ENCODE measurements at places on chromosomes 13 and 19.

GRCh38 chr19:30214651-30215051 is 157.5 kb upstream of the ZNF536 start:
- DNase-seq, result no peak

DNA sequence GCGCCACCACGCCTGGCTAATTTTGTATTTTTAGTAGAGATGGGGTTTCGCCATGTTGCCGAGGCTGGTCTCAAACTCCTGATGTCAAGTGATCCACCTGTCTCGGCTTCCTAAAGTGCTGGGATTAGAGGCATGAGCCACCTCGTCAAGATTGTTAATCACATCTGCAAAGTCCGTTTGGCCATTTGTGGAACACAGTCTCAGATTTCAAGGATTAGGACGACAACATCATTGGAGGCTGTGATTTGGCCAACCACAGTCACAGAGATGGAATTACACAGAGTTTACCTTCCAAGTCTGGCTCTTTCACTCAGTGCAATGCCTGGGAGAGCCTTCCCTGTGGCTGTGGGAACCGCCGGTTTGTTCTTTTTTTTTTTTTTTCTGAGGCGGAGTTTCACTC is 17.8 kb downstream of the SULT2B1 start:
- no peak for DNase-seq

- no peak for DNase-seq
Measured at GRCh38 chr19:40302224-40303011, 17.3 kb upstream of the AKT2 start.

DNA sequence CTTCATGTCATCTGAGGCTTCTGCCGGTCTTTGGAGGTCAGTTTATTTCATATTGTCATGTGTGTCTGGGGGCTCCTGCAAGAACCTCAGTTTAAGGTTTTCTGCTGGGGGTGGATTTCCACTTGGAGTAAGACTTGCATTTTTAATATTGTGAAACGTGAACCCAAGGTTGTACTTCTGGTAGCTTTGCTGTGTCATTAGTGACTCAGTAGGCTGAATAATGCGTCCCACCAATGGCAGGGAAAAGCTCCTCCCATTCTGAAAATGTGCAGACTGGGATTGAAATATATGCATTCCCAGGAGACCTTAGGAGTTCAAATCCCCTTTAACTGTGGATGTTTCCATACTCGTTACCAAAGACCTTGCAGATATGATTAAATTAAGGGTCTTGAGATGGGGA is 46.2 kb downstream of the ING1 start:
- DNase-seq, result no peak

- no peak for DNase-seq
Measured at GRCh38 chr19:11570039-11570462, 7.4 kb downstream of the ACP5 start.

DNA sequence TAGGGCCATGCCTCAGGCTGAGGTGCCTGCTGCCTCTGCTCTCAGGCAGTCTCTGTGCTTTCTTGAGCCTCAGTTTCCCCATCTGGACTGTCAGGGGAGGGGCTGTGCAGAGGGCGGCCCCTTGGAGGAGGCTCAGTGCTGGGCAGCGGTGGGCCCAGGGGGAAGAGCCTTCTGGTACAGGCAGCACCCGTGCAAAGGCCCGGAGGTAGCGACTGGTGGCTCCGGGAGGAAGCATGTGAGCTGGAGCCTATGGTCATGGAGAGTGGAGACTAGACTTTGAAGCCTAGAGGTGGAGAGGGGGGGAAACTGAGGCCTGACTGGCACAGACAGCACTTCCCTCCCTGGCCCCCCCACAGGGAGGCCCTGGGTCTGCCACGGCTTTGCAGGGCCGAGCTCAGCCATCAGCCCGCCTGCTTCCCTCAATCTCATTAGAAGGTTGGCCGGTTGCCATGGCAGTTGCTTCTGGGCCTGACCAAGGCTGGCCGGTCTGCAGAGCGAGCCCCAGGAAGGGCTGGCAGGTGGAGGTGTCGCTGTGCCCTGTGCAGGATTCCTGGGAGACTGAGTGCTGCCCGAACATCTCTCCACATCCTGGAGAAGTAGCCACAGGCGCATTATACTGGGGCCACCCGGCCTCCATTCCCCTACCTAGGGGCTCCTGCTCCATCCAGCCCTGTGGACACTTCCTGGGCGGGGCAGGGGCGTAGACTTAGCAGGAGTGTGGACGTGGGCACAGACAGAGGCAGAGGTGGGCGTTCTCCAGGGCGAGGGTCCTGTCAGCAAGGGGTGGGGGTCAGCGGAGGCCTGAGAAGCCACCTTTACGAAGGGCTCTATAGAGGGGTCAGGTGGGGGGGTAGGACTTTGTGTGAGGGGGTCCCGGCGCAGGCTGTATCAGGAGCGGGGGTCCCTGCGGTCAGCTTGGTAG is 53.2 kb downstream of the CRTC1 start:
- DNase-seq, result no peak

- no peak for DNase-seq
Measured at GRCh38 chr13:98751367-98751782, 1.1 kb downstream of the SLC15A1 start.

Measured in amygdala (tissue), 56 donors.